ENCODE measurements at places on chromosomes 6 and 20.

- H3K4me1 ChIP-seq: no peaks in the 10 kb centered on the region
- H3K36me3 ChIP-seq: no peaks in the 10 kb centered on the region
- H3K27ac ChIP-seq: no peak overlapping the region
- H3K27me3 ChIP-seq: no peaks in the 10 kb centered on the region
- DNase-seq: no peak
- H3K4me3 ChIP-seq: no peak overlapping the region
Observed at GRCh38 chr6:9784786-9785185, 630.1 kb downstream of the TFAP2A start.

DNA sequence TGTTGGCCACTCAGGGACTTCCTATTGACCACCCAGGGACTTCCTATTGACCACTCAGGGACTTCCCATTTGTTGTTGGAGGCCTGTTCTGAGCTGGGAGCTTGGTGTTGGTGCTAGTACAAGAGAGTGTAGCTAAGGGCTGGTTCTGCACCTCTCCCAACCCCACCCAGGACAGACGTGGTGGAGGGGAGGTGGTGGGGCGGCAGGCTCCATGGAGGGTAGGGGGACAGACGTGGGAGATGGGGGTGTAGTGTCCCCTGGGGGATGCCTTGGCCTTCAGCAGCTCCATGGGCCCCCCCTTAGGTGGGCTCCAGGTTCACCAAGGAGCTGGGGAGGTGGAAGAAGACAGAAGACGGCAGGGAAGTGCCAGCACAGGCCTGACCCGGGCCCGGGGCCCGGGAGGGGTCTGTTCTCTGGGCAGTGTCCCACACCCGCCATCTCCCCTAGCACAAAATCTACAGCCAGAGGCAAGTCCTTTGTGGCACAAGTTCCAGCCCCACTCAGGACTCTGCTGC, 33.9 kb downstream of the CHRNA4 start:
- H3K27me3 ChIP-seq: peaks cover 7% of the 10 kb centered on the region
- no peaks in the 10 kb centered on the region for H3K4me1 ChIP-seq
- no peak overlapping the region for H3K4me3 ChIP-seq
- peak overlapping the region; percentile 52 for H3K27ac ChIP-seq
- no peak for DNase-seq
- H3K36me3 ChIP-seq: no peaks in the 10 kb centered on the region

- no peak overlapping the region for H3K27ac ChIP-seq
- H3K36me3 ChIP-seq: no peaks in the 10 kb centered on the region
- peaks cover 2% of the 10 kb centered on the region for H3K4me1 ChIP-seq
Observed at GRCh38 chr6:154673919-154674318, 59.3 kb upstream of the SCAF8 start.

DNA sequence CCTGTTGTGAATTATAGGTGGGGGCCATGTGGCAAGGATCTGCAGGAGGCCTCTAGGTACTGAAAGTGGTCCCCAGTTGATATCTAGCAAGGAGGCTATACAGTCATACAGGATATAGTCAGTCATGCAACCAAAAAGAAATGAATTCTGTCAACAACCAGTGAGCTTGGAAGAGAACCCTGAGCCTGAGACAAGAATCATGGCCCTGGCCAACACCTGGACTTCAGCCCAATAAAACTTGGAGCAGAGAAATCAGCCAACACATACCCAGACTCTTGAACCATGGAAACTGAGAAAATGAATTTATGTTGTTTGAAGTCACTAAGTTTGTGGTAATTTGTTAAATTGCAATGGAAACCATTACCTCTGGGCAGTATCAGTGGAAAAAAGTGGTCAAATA, 370.2 kb downstream of the KIF16B start:
- H3K4me1 ChIP-seq: no peaks in the 10 kb centered on the region
- no peak for DNase-seq
- H3K27ac ChIP-seq: no peak overlapping the region
- H3K36me3 ChIP-seq: no peaks in the 10 kb centered on the region
- no peak overlapping the region for H3K4me3 ChIP-seq

DNA sequence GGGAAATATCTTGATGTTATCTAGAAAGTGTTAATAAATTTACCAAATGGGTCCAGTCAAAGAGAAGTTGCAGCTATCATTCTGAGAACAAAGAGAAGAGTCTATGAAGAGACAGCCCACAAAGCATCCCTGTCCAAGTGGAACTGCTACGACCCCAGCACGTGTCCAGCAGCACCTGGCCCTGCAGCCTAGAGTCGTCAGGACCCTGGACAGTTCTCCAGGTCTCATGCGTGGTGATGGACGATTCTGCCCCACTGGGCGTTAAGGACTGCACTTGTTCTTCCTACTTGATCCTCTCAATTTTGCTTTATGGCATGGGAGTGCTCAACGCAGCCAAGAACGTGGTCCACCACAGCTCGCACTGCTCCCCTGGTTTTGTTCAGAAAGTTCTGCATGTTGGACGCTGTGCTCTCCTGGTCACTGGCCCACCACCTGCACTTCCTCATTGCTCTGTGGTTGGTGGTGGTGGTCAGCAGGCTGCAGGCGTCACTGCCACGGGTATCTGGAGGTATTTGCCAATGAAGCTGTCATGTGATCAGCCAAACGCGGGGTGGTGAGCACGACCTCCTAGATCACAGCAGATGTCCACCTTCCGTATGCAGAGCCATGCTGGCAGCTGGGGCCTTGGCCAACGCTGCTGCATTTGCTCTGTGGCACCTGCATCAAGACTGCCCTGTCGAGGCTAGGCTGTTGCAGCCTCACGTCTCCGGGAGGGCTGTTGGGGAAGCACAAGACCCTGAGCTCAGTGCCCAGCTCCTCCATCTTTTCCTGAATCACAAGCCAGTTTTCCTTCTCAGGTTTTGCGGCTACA, 356.4 kb downstream of the CDH4 start:
- no peak overlapping the region for H3K27ac ChIP-seq
- DNase-seq: no peak
- H3K27me3 ChIP-seq: no peaks in the 10 kb centered on the region
- no peaks in the 10 kb centered on the region for H3K4me1 ChIP-seq
- H3K36me3 ChIP-seq: no peaks in the 10 kb centered on the region

DNA sequence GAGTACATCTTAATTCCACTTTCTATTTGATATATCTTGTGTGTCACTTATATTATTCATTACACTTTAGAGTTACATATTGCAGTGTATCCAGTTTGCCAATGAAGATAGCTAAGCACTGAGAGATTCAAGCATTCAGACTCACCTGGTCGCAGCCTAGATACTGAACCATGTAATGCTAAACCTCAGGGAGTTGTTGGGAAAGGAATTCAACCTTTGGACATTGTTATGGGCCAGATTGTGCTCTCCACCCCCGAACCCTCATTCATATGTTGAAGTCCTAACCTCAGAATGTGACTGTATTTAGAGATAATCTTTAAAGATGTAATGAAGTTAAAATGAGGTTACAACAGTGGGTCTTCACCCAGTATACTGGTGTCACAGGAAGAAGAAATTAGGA, 13.8 kb upstream of the KIF16B start:
- no peak for DNase-seq
- peaks cover 20% of the 10 kb centered on the region for H3K27me3 ChIP-seq
- H3K36me3 ChIP-seq: no peaks in the 10 kb centered on the region
